ENCODE measurements at places on chromosomes 16 and 17. TPM values are rescaled to one million over a fixed set of nuclear protein-coding genes. Genes with fewer than 3 reads are reported as not detected.

The ZNHIT3 gene
- total RNA-seq: 68.4 TPM

The IRF8 gene
- total RNA-seq: 1.2 TPM

The NKD1 gene
- total RNA-seq: 3.3 TPM

The CES5A gene
- total RNA-seq: not detected

The KRT32 gene
- total RNA-seq: not detected

The ITGAE gene
- 33.7 TPM for total RNA-seq

The TEX19 gene
- total RNA-seq: 0.19 TPM

The EVI2B gene
- not detected for total RNA-seq
